Activated T-cell treated with anti-CD3 and anti-CD28 coated beads, Interleukin-2, amount 50 U/mL, for 24 hours (primary cell): ENCODE measurements at places on chromosomes 7 and 10.

- peaks cover 31% of the 10 kb centered on the region for H3K4me1 ChIP-seq
- H3K4me3 ChIP-seq: no peak overlapping the region
- H3K36me3 ChIP-seq: peaks cover 2% of the 10 kb centered on the region
- H3K27ac ChIP-seq: no peak overlapping the region
- no peak for DNase-seq
These were observed 27.3 kb upstream of the ITGB1 start for GRCh38 chr10:32985341-32985764.

- no peaks in the 10 kb centered on the region for H3K27me3 ChIP-seq
- peak overlapping the region; percentile 58 for H3K27ac ChIP-seq
- peaks cover 14% of the 10 kb centered on the region for H3K36me3 ChIP-seq
- H3K4me1 ChIP-seq: peaks cover 23% of the 10 kb centered on the region
These were observed 137.3 kb downstream of the ANLN start for GRCh38 chr7:36526863-36527548.

DNA sequence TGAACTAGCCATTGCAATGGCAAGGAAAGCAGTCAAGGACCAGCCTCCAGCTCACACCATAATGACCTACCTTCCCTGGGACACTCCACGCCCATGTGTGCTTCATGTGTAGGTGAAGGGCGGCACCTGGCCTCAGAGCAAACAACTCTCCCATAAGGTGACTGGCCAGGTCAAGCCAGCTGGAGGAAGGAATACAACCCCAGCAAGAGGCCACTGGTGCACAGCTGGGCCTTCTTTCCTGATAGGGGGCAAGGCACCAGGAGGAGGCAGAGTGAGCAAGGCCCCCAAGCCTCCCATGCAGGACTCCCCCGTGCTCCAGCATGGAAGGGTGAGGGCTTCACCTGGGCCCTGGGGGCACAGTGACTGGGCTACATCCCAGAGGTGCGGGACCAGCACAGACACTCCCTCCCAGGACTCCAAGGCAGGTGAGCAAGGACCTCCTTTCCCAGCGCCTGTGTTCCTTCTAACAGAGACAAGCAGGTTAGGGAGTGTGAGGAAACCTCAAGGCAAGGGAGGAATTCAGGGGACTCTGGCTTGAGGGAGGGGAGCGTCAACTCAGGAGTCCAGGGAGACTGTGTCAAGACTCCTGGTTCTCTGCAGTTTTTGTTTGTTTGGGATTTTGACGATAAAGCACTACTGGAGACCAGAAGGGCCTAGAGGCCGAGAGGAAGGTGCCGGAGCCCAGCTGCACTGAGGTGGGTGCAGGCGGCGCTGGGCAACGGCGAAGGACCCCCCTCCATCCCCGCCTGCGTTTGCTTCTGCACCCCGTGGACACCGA lies 1.7 kb downstream of the PTPRN2 start:
- no peak overlapping the region for H3K27ac ChIP-seq
- no peaks in the 10 kb centered on the region for H3K36me3 ChIP-seq
- H3K27me3 ChIP-seq: peaks cover 72% of the 10 kb centered on the region
- peaks cover 8% of the 10 kb centered on the region for H3K4me1 ChIP-seq
- no peak for DNase-seq

DNA sequence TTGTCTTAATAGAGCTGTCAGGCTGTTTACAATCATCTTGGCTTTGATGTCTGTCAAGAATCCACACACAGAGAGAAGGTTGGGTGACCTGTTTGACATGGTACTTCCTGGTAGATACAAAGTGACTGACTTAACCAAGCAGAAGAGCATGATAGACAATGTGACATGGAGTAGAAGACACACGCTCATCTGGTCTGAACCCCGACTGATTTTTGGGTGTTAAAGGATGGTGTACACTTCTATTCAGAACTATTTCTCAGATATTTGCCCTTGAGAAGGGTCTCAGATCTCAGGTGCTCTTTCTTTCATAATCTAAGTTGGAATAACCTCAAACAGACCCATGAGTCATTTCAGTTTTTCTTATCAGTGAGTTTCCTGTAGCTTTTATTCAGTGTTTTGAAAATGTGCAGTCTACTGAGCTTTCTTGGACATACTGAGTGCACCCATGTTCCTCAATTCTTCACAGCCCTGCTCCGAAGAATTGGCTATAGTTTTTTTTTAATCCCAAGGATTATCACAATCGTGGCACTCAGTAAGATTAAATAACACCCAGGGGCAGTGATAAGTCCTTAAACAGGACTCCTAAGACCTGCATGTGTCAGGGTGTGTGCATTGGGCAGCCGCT lies 46.4 kb upstream of the NXPH1 start:
- no peak overlapping the region for H3K27ac ChIP-seq
- H3K4me3 ChIP-seq: no peak overlapping the region
- no peaks in the 10 kb centered on the region for H3K36me3 ChIP-seq
- no peak for DNase-seq
- H3K4me1 ChIP-seq: peaks cover 6% of the 10 kb centered on the region

GRCh38 chr10:32988604-32989003 lies 30.6 kb upstream of the ITGB1 start:
- no peak overlapping the region for H3K27ac ChIP-seq
- H3K4me1 ChIP-seq: no peaks in the 10 kb centered on the region
- H3K36me3 ChIP-seq: no peaks in the 10 kb centered on the region
- no peak overlapping the region for H3K4me3 ChIP-seq

DNA sequence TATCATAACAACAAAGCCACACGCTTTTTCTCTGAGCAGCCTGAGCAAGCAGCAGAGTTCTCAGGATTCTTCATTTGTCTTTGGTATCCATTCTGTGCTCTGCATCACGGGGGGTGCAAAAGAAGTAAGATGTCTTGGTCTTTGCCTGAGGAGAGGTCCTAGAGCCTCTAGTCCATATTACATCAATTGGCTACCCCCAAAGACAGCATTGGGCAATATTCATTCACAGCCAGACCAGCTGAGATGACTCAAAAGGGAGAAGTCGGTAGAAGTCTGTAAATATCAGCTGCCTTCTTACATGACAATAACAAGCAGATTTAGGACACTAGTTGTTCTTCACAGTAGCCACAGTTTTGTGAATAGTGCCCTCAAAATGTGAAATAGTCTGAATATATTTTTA lies 66.6 kb downstream of the FZD1 start:
- no peak overlapping the region for H3K27ac ChIP-seq
- H3K27me3 ChIP-seq: no peaks in the 10 kb centered on the region
- no peak overlapping the region for H3K4me3 ChIP-seq
- no peaks in the 10 kb centered on the region for H3K36me3 ChIP-seq

- no peaks in the 10 kb centered on the region for H3K4me1 ChIP-seq
- no peaks in the 10 kb centered on the region for H3K36me3 ChIP-seq
- no peak for DNase-seq
- H3K27ac ChIP-seq: no peak overlapping the region
- no peak overlapping the region for H3K4me3 ChIP-seq
These were observed 131.6 kb upstream of the NPY start for GRCh38 chr7:24152356-24152755.

- H3K36me3 ChIP-seq: no peaks in the 10 kb centered on the region
- no peak overlapping the region for H3K4me3 ChIP-seq
- H3K27ac ChIP-seq: no peak overlapping the region
- no peak for DNase-seq
These were observed 37.3 kb upstream of the AKR1C2 start for GRCh38 chr10:5040781-5041470.

DNA sequence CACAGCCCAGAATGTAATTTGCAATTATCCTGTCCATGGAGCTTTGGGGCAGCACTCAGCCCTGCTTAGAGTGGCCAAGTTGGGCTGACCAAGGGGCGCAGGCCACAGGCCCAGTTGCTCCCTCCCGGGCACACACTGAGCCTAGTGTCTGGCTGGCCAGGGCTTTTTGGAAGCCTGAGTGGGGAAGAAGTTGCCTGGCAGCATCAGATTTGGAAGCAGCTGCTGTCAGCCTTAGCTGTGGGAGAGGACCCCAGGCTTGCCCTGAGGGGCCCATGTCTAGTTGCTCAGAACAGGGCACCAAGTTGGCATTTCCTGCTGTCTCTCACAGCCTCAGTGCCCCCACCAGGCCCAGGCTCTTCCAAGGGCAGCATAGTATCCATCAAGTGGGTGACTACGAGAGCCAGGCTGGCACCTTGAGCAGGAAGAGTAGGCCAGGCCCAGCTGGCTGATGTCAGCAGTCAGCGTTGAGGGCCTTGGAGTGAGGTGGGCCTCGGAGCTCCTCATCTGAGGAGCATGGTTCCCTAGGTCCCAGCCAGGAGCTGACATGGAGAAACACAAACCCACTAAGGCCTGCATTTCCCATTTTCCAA lies 14.4 kb downstream of the ANTXRL start:
- peaks cover 24% of the 10 kb centered on the region for H3K4me1 ChIP-seq
- no peak overlapping the region for H3K4me3 ChIP-seq
- H3K36me3 ChIP-seq: no peaks in the 10 kb centered on the region
- H3K27ac ChIP-seq: no peak overlapping the region
- peak; percentile 20 for DNase-seq
- no peaks in the 10 kb centered on the region for H3K27me3 ChIP-seq

- peaks cover 21% of the 10 kb centered on the region for H3K4me1 ChIP-seq
- no peak overlapping the region for H3K27ac ChIP-seq
- no peaks in the 10 kb centered on the region for H3K36me3 ChIP-seq
These were observed 54.3 kb upstream of the NPY start for GRCh38 chr7:24229481-24230226.

DNA sequence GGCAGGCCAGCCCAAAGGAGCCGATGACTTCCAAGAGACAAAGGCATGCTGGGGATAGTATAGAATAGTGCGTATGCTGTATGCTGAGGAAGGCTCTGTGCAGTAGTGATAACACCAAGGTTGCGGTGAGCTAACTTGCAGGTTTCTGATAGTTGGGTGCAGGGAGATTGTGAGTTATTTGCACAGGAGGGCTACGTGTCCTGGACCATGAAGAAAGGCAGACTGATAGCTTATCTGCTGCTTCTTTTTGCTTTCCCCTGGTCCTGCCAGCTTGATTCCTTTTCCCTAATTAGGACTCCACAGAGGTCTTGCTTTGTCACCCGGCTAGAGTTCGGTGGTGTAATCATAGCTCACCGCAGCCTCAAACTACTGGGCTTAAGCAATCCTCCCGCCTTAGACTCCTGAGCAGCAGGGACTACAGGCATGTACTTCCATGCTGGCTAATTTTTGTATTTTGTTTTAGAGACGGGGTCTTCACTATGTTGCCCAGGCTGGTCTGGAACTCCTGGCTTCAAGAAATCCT lies 43.9 kb upstream of the ARHGAP12 start:
- H3K4me1 ChIP-seq: peaks cover 21% of the 10 kb centered on the region
- no peak overlapping the region for H3K27ac ChIP-seq
- H3K36me3 ChIP-seq: no peaks in the 10 kb centered on the region

DNA sequence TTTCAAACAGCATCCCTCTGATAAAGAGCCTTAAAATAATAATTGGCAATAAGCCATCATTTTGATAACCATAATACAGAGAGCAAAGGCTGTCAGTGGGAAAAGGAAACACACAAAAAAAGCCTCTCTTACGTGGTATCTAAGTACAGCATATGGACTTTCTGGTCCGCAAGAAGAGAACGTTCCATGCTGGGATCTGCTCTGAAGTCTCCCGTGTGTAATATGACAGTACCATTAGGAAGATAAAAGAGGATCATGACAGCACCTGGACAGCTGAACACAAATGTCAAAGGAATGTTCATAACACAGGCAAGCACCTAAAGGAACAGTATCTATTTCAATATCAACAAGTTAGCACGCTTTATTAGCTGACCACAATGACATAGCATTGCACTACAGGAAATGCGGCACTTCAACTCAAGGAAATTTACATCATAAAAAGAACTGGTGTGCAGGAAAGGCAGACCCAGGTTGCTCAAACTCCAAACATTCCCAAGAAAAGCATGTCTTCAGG lies 9.9 kb downstream of the DCLRE1A start:
- H3K36me3 ChIP-seq: peaks cover 68% of the 10 kb centered on the region
- peaks cover 22% of the 10 kb centered on the region for H3K4me1 ChIP-seq
- no peaks in the 10 kb centered on the region for H3K27me3 ChIP-seq

GRCh38 chr10:71835671-71836595 lies 15.1 kb downstream of the PSAP start:
- no peak for DNase-seq
- H3K27ac ChIP-seq: peak overlapping the region; percentile 83
- no peak overlapping the region for H3K4me3 ChIP-seq
- no peaks in the 10 kb centered on the region for H3K27me3 ChIP-seq
- peaks cover 36% of the 10 kb centered on the region for H3K36me3 ChIP-seq

GRCh38 chr10:9719246-9719645 lies 1298.4 kb upstream of the CELF2 start:
- H3K27me3 ChIP-seq: no peaks in the 10 kb centered on the region
- H3K4me1 ChIP-seq: no peaks in the 10 kb centered on the region
- no peak overlapping the region for H3K27ac ChIP-seq
- no peak for DNase-seq
- H3K36me3 ChIP-seq: no peaks in the 10 kb centered on the region

- H3K36me3 ChIP-seq: no peaks in the 10 kb centered on the region
- DNase-seq: no peak
- H3K27ac ChIP-seq: no peak overlapping the region
- no peaks in the 10 kb centered on the region for H3K4me1 ChIP-seq
- no peaks in the 10 kb centered on the region for H3K27me3 ChIP-seq
- no peak overlapping the region for H3K4me3 ChIP-seq
These were observed 61.8 kb downstream of the NEBL start for GRCh38 chr10:20835335-20835734.

- H3K36me3 ChIP-seq: no peaks in the 10 kb centered on the region
- H3K4me1 ChIP-seq: no peaks in the 10 kb centered on the region
- H3K27ac ChIP-seq: no peak overlapping the region
- no peak overlapping the region for H3K4me3 ChIP-seq
These were observed 79.0 kb upstream of the SEMA3C start for GRCh38 chr7:80997841-80998240.

DNA sequence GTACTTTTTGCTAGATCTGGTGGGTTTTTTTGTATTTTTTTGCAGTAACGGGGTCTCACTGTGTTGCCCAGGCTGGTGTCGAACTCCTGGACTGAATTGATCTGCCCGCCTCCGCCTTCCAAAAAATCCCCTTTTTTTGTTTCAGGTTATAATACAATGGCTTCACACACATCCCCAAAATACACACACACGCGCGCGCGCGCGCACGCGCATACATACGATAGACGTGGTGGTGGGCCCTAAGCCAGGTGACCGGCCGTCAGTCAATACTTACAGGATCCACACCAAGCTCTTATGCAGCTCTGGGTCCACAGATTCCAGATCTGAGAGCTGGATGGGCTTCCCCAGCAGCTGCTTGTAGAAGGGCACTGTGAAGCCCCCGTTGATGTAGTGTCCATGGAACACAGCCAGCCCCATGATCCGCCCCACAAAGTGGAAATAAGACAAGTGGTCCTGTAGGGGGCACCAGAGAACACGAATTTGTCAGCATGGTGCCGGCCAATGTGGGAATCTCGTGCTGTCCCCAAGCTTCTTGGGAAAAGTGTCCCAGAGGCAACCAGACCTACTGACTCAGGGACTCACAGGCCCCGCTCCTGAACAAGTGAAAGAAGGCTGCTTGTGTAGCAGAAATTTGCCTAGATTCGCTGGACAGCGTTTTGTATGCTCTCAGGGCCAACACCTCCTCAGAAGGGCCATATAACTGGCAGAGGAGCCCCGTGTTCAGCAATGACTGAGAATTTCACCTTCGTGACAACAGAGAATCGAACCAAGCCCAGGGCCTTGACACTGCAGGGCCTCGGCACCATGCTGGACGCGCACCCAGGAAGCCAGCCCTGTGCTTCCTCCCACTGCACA lies 103.6 kb downstream of the SMURF1 start:
- no peaks in the 10 kb centered on the region for H3K27me3 ChIP-seq
- H3K4me1 ChIP-seq: no peaks in the 10 kb centered on the region
- peaks cover 93% of the 10 kb centered on the region for H3K36me3 ChIP-seq
- DNase-seq: peak; percentile 69

- H3K4me3 ChIP-seq: peak within 1 kb of the TSS; percentile 89
- peaks cover 35% of the 10 kb centered on the region for H3K4me1 ChIP-seq
- H3K27ac ChIP-seq: peak within 1 kb of the TSS; percentile 95
- peaks cover 27% of the 10 kb centered on the region for H3K36me3 ChIP-seq
- DNase-seq: no peak
- H3K27me3 ChIP-seq: no peaks in the 10 kb centered on the region
These were observed at the start of gene TRIM24 for GRCh38 chr7:138460176-138460648. Gene TRIM24, plus strand, starts transcription at chr7:138460259. Its CDS starts 290 bp downstream, at chr7:138460549.

GRCh38 chr7:157513682-157514081 lies 176.9 kb downstream of the DNAJB6 start:
- H3K27ac ChIP-seq: no peak overlapping the region
- no peaks in the 10 kb centered on the region for H3K36me3 ChIP-seq
- peaks cover 3% of the 10 kb centered on the region for H3K4me1 ChIP-seq
- peaks cover 8% of the 10 kb centered on the region for H3K27me3 ChIP-seq
